Neural crest cell (in vitro differentiated cells): ENCODE measurements at places on chromosomes 12 and 14. TPM values are rescaled to one million over a fixed set of nuclear protein-coding genes. Genes with fewer than 3 reads are reported as not detected.

DNA sequence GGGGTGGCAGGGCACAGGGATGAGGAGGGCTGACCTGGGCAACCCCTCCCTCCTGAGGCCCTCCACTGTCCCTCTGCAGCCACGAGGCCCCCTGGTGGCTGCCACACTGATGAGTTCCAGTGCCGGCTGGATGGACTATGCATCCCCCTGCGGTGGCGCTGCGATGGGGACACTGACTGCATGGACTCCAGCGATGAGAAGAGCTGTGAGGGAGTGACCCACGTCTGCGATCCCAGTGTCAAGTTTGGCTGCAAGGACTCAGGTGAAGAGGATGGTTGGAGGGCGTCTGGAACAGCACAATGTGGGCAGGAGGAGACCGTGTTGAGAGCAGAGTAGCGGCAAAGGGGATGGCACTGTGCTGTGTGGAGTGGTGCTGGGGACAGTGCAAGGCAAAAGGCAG lies 25.7 kb upstream of the LRP1-AS start:
- DNase-seq = peak; percentile 37

DNA sequence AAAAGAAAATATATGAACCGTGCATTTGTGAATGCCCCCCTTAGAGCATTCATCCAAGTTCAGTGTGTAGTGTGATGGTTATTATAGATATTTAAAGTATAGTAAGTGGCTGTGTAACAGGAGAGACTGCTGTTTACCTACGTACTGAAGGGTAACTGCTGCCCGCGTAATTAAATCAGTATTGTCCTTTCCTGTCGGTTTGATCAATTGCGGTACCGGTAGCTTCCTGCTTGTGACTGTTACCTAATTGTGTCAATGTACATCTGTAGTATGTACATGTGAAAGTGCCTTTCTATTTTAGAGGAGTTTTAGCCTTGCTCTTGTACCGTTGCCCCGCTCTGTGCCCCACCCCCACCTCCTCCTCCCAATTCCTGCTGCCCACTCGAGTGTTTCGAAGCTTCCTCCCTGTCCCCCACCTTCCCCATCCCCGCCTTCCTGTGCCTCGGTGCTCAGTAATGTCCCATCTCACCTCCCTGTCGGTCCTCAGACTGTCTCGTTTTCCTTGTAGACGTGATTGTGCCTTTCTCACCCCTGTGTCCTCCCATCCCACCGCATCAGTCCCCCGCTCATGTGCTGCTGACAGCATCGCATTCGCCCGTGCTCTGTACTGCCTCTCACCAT lies 75.0 kb downstream of the KICS2 start:
- DNase-seq = no peak

GRCh38 chr14:24172261-24172860 lies 481 bp downstream of the REC8 start:
- no peak for DNase-seq

The OR4E2 gene
- not detected in 2 replicates for total RNA-seq

- peak; percentile 9 for DNase-seq
These were observed 51.0 kb downstream of the MAGOHB start for GRCh38 chr12:10562306-10562933.

The CATSPERB gene
- not detected in 2 replicates for total RNA-seq

GRCh38 chr12:13204428-13204827 lies 7.9 kb downstream of the EMP1 start:
- no peak for DNase-seq

The BHLHE41 gene
- 0.65 TPM in 1 of 2 replicates, not detected in the other for total RNA-seq

The ADAM20 gene
- total RNA-seq = 0.23 and 0.37 TPM in 2 replicates

DNA sequence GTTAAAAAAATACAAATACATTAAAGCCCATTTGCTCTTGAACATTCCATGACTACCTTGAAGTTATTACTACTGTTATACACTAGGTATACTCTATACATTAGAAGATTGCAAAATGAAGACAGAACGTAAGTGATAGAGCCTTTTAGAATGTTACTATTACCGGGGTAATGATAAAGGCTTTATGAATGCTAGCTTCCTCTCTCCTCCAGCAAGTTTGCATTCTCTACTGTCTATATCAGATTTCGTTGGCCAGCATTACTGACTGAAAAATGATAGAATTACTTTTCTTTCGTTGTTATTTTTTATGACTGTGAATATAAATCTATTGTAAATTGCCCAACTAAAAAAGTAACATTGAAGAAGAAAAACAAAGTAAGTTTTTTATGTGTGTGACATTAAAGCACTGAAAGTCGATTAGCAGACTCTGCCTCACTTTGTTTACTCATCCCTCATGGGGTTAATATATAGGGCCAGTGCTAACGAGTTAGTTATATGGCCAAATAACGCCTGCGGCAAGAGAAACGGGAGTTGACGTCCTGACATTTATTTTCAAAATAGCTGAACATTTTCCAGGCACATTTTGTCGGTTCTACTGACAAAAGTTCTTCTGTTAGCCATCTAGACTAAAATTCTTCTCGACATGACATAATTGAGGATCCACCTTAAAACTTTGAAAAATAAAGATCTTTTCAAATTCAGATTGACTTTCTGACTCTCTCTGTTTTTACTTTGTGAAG lies 163.8 kb upstream of the KITLG start:
- DNase-seq = no peak

GRCh38 chr12:117011988-117012805 lies 87.0 kb downstream of the TESC start:
- no peak for DNase-seq

The C12orf60 gene
- 2.5 and 2.9 TPM in 2 replicates for total RNA-seq

DNA sequence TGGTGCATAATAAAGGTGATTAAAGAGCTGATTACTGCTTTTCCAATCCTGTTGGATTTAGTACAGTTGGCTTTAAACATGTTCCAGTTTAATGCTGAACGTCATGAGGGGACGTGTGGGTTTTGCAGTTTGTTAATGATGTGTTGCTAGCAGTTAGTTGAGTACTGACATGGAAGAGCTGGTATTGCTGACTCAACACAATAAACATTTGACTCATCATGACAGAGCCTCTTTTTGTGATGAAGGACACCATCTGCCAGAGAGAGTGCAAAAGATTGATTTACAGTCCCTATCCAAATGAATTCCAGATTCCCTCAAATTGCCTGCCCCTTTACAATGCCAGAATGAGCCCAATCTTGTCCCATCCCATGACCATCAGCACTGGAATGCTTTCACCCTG lies 346.2 kb upstream of the PRICKLE1 start:
- no peak for DNase-seq

The CIROP gene
- total RNA-seq = not detected in 2 replicates

DNA sequence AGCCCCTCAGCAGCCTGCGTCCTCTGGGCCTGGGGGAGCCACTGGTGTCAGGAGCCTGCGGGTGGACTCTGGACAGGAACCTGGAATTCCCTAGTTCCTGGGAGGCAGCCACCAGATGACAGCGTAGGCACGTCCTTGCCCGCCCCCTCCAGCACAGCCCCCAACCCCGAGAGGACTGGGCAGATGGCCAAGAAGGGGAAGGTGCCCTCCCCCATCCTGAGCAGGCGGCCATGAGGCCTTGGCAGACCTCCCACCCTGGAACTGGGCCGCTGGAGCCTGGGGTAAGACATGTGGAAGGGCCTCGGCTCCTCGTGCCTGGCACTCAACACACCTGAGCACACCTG lies 60.4 kb upstream of the FBRSL1 start:
- no peak for DNase-seq

DNA sequence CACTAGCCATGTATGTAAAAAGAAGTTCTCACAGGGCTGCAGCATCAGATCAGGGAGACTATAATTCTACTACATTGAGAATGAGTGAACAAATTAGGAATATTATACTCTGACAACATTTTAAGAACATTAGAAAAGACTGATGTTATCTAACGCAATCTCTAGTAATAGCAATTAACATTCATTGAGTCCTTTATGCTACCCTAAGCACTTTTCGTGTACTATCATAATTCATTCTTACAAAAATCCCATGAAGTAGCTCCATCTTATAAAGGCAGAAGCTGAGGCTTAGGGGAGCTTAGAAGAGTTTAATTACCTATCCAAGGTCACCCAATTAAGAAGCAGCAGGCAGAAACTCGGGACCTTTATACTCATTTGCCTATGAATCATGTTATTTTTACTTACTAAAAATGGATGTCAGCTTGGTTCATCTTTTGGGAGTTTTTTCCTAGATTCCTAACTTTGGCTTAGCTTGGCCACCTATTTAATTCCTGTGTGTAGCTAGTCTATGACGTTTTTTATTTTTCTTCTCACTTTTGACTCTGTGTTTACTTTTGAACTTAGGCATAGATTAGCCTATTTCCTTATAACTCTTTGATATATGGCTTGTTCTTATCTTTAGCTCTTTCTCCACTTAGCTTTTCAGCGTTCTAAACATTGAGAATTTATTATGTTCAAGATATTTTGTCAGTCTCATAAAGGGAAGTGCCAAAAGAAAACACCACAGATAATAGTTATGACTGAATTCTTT lies 333.5 kb upstream of the DCN start:
- no peak for DNase-seq

GRCh38 chr14:73780896-73781295 lies 66.7 kb upstream of the PNMA1 start:
- DNase-seq = no peak

The CRIP1 gene
- 3.2 and 4.8 TPM in 2 replicates for total RNA-seq

GRCh38 chr12:78293059-78293686 lies 462.5 kb downstream of the NAV3 start:
- DNase-seq = no peak

DNA sequence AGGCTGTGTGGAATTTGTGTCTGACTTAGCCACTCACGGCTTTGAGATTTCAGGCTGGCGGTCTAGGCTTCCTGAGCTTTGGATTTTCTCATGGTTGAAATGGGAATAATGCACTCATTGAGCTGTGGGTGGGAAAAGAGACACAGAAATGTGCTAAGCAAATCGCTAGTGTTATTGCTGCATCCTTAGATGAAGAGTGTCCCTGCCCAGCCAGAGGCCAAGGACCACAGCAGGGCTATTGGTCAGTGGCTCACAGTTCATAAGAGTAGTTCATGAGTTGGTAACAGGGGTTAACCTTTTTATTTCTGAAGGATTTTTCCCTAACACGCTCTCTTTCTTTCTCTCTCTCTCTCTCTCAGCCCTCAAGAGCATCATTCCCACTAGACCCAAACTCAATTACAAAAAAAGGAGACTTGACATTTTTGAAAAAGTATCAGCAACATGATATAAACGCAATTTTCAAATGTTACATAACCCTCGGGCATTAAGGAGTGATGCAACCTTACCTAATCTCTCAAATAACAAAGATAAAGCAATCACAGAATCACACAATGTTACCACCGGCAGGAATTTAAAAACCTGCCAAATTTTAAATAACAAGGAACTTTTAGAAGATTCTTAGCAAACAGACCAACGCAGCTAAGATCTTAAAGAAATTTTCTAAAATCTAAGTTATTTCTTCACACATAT lies 36.7 kb upstream of the RMST start:
- no peak for DNase-seq

The INSM2 gene
- total RNA-seq = 0.09 TPM in 1 of 2 replicates, not detected in the other

The SLC6A12 gene
- 0.14 and 0.47 TPM in 2 replicates for total RNA-seq

GRCh38 chr12:52418576-52419110 lies 12.5 kb upstream of the KRT82 start:
- DNase-seq = no peak

DNA sequence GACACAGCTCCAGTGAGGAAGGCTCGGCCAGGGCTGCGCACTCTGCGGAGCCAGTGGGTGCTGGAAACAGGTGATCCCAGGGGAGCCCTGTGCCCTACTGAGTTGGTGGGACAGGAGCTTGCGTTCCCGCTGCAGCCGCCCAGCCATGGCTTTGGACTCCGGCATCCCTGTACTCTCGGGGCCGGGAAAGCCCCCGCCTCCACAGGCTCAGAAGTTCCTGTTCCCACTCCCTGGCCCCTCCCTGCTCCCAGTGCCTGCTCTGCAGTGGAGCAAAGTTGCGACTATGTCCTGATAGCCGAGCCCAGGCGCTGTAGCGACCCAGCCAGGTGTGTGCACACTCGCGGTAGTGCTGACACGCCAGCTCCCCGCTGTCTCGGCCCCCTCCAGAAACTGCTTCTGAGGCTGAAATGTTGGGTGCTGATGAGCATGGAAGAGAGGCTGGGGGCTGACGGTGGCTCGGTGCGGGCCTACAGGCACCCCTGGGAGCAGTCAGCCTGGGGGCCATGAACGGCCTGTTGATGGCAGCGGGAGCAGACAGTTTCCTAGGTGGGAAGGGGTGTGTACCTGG lies 344.6 kb upstream of the MGAT4C start:
- DNase-seq = no peak

The MORN3 gene
- 0.57 and 0.63 TPM in 2 replicates for total RNA-seq

- DNase-seq = peak; percentile 13
These were observed 10.2 kb upstream of the GOLGA5 start for GRCh38 chr14:92783813-92784431.

The PLEK2 gene
- total RNA-seq = not detected in 2 replicates
